ENCODE measurements at places on chromosomes 6 and 20.
A peak's percentile ranks its signal among the peaks of the same experiment; 100 is the strongest.

DNA sequence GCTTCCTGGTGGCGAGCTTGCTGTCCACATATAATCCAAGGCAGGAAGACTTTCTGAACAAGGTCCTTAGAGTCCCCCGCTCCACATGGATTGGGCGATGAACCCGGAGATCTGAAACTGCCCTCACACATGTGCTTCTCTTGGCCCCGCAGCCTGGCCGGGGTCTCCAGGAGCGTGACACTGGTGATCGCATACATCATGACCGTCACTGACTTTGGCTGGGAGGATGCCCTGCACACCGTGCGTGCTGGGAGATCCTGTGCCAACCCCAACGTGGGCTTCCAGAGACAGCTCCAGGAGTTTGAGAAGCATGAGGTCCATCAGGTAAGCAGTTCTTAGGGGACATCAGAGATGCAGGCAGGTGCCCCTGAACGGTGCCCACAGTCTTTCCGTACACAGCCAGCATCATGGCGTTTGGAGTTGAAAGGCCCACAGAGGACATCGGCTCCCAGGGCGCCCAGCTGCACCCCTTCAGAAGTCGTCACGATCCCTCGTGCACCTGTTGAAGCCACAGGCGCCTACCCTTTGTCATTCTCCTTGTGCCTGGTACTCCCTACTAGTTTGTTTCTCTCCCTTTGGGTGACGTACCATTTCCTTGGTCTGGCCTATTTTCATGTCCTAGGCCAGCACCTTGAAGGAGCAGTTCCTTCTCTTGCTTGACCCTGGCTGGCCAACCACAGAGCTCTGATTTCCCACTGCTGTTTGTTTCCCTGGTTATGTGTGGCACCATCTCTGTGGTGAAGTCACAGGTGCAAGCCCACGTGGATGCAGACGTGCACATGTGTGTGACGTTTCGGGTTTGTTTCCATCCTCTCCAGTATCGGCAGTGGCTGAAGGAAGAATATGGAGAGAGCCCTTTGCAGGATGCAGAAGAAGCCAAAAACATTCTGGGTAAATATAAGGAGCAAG is 43.3 kb upstream of the IRF4 start:
- DNase-seq = no peak

- no peak for DNase-seq
Measured at GRCh38 chr6:4563156-4563555, 213.0 kb upstream of the CDYL start.

GRCh38 chr6:144162977-144163376 is 12.7 kb downstream of the STX11 start:
- DNase-seq = no peak

DNA sequence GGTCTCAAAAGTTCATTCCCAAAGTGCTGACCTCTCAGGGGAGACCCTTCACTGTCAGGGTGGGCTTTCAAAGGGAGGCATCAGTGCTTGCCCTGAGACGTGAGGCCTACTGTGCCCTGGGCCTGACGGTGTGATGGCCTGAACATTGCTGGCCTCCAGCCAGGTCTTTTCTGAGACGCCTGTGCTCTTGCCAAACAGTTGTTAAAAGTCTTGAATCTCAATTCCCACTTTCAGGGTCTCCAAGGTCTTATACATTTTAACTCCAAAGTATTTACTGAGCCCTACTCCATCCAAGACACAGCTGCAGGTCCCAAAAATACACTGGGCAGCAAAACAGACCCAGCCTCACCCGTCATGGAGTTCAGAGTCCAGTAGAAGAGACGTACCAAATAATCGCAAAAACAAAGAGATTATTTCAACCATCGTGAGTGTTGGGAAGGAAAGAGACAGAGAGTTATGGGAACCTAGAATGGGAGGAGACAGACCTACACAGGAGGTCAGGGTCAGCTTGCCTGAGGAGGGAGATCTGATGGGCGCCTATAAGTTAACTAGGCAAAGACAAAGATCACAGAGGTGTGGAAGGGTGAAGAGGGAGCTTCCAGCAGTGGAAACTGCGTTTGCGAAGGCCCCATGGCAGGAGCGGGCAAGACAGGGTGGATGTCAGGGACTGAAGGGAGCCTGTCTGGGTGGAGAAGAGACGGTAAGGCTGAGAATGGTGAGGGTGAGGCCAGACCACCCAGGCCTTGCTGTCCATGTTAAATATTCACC is 446.3 kb downstream of the PREX1 start:
- no peak for DNase-seq

GRCh38 chr6:35401514-35401913 is 50.6 kb upstream of the FANCE start:
- no peak for DNase-seq

- DNase-seq = peak; percentile 89
Measured at GRCh38 chr6:166046226-166046625, 121.4 kb downstream of the TBXT start.

DNA sequence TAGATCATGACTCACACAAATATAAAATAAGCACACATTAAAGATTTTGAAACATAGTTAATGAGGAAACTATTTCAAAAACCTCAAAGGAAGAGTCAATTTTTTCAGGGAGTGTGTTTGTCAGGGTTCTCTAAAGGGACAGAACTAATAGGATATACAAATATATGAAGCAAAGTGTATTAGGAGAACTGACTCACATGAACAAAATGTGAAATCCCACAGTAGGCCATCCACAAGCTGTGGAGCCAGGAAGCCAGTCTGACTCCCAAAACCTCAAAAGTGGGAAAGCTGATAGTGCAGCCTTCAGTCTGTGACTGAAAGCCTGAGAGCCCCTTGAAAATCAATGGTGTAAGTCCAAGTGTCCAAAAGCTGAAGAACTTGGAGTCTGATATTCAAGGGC is 898.0 kb upstream of the EYS start:
- no peak for DNase-seq

DNA sequence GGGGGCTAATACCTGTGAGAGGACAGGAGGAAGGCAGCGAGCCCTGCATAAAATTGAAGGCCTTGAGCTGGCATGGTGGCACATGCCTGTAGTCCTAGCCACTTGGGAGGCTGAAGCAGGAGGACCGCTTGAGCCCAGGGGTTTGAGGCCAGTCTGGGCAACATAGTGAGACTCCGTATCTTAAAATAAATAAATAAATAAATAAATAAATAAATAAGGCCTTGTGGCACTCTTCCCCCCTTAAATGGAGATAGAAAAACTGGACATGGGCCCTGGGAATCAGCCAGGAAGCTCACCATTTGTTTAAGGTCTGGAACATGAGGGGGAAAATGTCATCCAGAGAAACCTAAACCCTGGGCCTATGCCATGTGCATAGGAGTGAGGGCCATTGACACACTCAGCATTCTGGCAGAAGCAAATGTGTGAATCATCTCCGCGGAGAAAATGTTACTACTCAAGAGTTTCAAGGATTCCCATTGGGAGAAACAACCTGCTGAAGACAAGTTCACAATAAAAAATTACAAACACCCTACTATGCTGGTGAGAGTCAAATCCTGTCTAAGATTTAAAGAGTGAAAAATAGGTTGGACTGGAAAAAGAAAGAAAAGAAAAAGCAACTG is 51.9 kb upstream of the UBR2 start:
- no peak for DNase-seq

DNA sequence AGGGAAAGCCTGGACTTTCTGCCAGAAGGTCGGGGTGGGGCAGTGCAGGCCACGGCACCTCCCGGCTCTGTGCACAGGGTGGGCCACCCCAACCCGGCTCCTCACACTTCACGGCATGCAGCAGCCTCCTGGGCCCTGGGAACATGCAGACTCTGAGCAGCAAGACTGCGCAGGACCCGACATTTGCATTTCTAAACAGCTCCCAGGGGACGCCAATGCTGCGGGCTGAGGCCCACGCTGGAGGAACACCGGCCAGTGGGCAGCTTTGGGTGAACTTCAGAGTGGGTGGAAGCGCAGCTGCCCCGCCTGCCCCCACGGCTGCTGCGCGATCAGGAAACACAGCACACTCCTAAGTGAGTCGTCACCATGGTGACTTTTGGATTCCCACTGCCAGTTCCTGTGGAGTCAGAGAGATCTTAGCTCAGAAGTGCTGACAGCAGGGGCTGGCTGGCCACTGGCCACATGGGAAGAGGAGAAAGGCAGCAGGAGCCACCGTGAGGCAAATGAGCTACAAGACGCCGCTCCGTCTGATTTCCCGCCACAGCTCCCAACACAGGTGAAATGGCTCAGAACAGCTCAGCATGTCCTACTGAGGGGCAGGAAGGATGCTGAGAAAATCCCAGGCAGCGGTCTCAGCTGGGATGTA is 52.1 kb downstream of the RNASET2 start:
- peak; percentile 44 for DNase-seq

DNA sequence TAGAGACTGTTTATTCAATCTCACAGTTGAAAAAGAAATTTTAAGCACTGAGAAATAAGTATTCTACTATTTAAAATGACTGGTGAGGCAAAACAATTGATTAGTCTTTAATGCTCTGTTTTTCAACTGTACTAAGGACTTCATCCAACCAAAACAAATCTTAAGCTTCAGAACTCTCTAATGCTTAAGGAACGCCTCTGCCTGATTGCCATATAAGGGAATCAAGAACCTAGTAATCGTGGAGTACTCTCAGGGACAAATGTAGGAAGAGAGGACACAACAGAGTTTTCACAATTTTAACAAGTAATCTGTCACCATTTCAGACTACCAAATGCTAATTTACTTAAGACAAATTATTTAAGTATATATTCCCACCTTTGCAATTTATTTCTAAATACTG is 16.1 kb downstream of the FBXO30 start:
- DNase-seq = no peak

DNA sequence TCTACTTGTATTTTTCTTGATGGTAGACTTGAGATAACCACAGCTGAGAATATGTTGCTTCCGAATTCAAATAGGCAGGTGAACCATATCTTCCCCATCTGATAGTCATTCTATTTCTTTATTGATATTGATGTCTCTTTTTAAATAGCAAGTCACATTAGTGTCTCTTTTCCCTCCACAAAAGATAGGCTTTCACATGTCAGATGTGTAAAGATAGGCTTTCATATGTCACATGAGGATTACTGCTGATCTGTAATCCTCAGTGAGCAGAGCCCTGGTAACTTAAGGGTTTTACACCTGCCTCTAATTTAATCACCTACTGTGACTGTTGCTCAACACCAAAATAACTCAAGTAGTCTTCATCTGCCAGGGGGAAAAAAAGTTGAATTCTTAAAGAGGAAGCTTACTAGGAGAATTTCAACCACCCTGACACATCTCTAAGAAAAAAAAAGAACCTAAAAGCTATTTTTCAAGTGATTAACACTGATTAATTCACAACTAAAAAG is 45.3 kb upstream of the TRDN start:
- DNase-seq = no peak

DNA sequence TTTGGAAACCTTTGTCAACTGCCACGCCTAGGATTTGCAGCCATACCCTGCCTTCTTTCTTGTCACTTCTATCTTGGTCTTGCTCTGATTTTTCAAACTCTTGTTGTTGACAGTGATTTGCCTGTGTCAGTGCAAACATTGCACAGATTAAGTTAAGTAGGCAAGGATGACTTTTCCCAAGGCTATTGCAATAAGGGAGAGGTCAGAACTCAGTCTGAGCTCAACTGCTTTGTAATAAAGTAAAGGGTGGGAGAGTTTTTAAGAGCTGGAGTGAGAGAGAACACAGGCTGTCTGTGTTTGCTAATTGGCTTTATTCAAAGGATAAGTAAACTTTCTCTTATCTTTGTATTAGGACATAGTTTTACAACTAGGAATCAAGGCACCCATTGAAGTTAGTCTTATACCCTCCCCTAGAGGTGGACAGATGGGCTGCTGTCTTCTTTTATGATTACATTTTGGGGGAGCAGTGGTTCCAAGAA is 448.6 kb downstream of the PHF3 start:
- DNase-seq = no peak

DNA sequence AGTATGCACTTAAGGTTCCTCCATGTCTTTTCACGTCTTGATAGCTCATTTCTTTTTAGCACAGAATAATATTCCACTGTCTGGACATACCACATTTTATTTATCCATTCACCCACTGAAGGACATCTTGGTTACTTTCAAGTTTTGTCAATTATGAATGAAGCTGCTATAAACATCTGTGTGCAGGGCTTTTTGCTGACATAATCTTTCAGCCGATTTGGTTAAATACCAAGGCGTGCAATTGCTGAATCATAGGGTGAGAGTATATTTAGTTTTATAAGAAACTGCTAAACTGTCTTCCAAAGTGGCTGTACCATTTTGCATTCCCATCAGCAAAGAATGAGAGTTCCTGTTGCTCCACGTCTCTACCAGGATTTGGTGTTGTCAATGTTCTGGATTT is 44.9 kb upstream of the PHACTR2 start:
- DNase-seq = no peak

- DNase-seq = no peak
Measured at GRCh38 chr6:41200901-41201763, at the start of gene TREML2. Gene TREML2, minus strand, starts transcription at chr6:41201149. Its CDS starts 141 bp downstream, at chr6:41201008.

DNA sequence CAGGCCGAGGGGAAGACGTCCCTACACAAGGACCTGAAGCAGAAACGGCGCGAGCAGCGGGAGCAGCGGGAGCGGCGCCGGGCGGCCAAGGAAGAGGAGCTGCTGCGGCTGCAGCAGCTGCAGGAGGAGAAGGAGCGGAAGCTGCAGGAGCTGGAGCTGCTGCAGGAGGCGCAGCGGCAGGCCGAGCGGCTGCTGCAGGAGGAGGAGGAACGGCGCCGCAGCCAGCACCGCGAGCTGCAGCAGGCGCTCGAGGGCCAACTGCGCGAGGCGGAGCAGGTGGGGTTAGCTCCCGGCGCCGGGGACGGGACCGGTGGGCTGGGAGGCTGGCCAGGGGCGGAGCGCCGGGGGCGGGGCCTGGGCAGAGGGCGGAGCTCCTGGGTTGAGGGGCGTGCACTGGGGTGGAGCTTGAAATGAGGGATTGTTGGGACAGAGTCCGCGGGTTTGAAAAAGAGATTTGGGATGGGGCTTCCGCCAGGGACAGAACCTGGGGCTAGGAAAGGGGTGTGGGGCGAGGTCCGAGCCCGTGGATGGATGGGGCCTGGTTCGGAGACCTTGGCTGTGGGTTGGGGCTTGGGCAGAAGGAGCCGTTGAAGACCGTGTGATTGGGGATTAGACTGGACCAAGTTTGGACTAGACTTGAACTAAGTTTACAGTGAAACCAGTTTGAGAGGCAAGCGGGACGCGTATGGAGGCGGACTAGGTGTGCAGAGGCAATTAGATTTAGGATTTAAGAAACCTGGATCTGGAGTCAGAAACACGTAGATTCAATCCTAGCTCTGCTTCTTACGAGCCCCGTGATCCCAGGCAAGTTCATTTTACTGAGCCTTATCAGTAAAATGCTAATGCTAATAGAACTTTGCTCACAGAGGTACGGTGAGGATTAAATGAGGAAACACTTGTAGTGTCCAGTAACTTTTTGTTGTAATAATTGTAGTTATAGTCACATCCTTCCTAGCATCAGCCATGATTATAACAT is 20.9 kb downstream of the DEF6 start:
- DNase-seq = peak; percentile 56

Measured in kidney capillary endothelial cell (primary cell).